Activated T-helper 1 cell treated with Interleukin-2 at 50 U/mL for 16 hours (primary cell): ENCODE measurements at places on chromosomes 6 and 20.
A peak's percentile ranks its signal among the peaks of the same experiment; 100 is the strongest.

DNA sequence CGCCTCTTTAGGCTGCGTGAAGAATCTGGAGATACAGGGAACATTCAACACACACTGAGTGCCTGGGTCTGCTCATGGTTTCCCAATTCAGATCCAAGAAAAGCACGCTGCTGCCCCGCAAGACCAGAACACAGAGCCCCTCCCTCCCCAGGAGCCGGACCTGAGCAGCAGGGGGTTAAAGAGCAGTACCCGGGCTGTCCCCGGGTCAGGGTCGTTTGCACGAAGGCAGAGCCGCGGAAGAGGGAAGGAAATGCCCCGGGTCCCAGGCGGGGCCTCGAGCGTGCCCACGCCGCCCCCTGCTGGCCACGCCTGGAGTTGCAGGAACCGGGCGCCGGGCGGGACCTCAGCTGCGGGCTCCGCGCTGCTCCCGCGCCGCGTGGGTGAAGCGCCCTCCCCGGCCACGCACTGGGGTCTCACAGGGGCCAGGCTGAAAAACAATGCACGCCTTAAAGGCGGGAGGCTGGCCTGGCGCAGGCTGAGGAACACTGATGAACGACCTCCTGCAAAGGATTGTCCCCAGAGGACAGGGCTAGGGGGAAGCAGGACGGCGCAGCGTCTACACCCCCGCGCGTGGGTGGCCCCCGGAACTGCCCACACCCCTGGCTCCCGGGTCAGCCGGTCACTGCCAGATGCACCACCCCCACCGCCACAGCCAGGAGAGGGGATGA lies 48.9 kb downstream of the ANKRD60 start:
- peak; percentile 50 for DNase-seq

GRCh38 chr6:25058941-25059340 lies 123.2 kb upstream of the RIPOR2 start:
- DNase-seq, result no peak

- DNase-seq, result no peak
These were observed 1035.3 kb upstream of the GJE1 start for GRCh38 chr6:141097471-141097870.

DNA sequence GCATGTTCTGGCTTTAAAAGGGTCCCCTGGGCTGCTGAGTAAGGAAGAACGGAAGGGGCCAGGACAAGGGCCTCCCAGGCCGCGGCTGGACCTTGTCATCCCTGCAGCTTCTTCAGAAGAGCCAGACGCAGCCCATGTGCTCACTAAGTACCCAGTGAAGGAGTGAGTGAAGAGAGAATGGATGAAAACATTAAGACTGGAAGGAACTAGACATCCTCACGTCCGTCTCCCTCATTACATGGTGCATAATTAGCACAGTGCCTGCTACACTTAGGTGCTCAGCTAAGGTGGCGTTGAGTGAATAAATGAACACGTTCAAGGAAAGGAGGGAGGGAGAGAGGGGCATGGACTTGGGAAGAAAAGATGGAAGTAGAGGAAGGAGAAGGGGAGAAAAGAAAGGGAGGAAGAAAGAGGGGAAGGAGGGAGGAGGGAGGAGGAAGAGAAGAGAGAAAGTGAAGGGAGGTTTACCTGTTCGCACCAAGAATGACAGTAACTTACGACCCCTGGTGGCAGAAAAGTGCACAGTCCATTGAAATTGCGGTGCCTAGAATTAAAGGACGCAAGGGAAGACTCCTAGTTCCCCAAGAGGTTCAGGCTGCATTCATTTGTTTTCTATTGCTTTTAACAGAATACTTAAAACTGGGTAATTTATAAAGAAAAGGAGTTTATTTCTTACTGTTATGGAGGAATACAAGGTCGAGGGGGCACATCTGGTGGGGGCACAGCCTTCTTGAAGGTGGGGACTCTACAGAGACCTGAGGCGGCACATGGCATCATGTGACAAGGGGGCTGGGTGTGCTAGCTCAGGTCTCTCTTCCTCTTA lies 8.0 kb downstream of the TP53RK start:
- peak; percentile 30 for DNase-seq

DNA sequence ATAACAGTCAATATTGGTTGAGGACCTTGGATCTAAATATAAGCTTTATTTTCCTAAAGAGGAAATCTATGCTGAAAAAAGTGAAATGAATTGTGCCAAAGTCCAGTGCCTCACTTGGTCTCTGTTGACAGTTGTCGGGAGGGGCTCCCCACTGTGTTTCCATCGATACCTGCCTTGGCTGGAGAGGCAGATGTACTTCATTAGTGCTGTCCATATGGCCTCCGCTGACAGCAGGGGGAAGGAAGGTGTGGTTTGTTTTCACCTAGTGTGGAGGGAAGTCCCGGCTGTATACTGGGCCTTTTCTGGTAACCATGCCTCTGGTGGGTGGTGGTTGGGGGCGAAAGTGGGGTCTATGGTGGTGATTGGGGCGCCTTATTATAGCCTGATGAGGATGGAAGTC lies 42.7 kb downstream of the CD2AP start:
- no peak for DNase-seq
